Left cardiac atrium (tissue), 4 donors: ENCODE measurements at places on chromosomes 2 and 18. TPM values are rescaled to one million over a fixed set of nuclear protein-coding genes. Genes with fewer than 3 reads are reported as not detected.

Gene TUBA4A
- total RNA-seq = 72.9 TPM

Gene ANKRD53
- total RNA-seq = 1.8 TPM

Gene IL1F10
- total RNA-seq = not detected

Gene IHH
- not detected for total RNA-seq

Gene CELF4
- 0.79 TPM for total RNA-seq

Gene PLGLB1
- 0.41 TPM for total RNA-seq

Gene STAT4
- 11.6 TPM for total RNA-seq

Gene CCDC74B
- 0.91 TPM for total RNA-seq

Gene OR6B2
- total RNA-seq = not detected

Gene IL37
- total RNA-seq = not detected

Gene LYPD1
- total RNA-seq = 0.34 TPM

Gene SP9
- not detected for total RNA-seq

Gene AQP12A
- total RNA-seq = not detected
